Foreskin melanocyte (primary cell): ENCODE measurements at places on chromosomes 2 and 18.

DNA sequence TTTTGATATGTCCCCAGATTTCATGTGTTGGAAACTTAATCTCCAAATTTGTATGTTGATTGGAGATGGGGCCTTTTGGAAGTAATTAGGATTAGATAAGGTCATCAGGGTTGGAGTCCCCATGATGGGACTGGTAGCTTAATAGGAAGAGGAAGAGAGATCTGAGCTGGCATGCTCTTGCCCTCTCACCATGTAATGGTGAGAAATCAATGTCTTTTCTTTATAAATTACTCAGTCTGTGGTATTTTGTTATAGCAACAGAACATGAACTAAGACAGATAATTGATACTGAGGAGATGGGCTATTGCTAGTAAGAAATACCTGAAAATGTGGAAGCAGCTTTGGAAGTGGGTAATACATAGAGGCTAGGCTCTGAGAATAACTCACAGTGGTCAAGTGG lies 48.0 kb downstream of the CDC42EP3 start:
- DNase-seq, result no peak

- no peak for DNase-seq
These were observed 19.1 kb downstream of the MRPS9 start for GRCh38 chr2:105057005-105057404.

GRCh38 chr2:15042801-15043217 lies 410.3 kb downstream of the LRATD1 start:
- DNase-seq, result no peak

DNA sequence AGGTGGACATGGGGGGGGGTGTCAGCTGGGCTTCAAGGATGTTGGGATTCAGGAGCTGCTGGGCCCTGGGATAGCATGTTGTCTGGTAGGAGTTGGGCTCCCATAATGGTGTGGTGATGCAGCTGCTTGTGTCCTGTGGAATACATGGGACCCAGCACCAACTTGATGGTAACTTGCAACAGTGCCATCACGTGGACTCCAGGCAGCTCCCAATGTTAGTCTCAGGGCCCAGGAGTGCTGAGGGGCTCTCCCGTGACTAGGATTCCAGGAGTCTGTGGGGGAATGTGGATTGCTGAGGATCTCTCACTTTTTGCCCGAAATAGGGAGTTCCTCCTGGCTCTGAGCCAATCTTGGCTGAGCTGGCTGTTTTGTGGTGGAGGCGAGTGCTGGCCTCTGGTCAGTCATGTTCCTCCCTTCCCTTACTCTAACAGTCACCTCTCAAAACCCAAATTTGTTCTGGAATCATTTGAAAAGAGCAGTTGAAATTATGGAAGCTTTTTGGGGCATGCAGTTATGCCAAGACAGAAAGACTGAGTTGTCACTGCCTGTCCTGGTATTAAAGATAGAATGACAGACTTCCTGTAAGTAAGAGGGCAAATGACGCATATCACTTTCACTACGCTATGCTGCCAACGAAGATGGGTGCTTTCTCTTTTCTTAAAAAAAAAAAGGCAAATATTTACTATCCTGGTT lies 607.1 kb downstream of the ADCYAP1 start:
- DNase-seq, result no peak

GRCh38 chr2:102030855-102031527 lies 39.2 kb downstream of the IL1R2 start:
- DNase-seq, result no peak

DNA sequence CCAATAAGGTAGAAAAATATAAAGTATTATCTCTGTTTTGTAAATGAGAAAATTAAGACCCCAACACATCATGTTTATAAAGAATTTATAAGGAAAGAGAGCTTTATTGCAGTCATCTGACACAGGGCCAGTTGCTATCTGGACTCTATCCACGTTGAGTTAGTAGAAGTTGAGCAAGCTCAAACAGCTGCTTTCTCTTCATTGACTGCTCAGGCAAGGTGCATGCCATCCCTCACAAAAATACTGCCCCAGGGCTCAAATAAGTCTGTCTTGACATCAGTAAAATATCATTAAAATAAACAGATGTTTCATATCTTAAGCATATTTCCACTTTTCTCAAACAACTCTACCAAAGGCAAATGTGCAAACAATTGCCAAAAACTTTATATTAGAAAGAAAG lies 14.8 kb downstream of the COL5A2 start:
- DNase-seq, result no peak

- DNase-seq, result no peak
These were observed 336.7 kb upstream of the RND3 start for GRCh38 chr2:150824118-150824517.

DNA sequence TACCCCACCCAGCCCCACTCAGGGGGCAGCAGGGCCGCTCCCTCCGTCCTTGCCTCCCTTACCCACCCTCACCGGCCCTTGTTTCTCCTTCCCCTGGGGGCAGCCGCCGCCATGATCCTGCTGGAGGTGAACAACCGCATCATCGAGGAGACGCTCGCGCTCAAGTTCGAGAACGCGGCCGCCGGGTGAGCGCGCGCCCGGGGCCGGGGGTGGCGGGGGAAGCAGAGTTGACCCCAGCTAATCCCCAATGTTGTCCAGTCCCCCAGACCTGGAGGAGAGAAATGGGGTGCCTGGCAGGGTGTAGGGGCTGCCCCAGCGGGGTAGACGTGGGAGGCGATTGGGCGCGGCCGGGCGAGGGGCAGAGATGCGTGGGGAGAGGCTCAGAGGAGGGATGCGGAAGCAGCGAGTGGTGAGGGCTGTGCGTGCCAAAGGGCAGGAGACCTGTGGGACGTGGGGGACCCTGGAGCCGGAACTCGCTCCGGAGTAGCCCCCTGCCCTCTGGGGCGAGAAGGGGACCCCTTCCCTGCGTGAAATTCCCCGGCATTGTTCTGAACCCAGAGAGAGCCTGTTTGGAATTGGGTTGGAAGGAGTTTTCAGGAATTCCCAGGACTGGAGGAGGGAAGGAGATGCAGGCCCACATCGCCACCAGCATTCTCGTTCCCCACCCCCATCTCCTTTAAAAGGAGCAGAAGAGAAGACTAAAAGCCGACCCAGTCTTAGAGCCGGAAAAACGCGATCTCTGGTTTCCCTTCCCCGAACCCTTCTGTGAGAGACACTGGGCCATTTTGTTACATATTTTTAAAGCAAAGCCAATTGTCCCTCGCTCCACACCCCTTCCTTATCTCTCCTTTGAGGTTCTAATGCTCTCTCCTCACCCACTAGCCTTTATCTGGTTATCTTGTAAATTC lies 625 bp downstream of the ARPC2 start:
- no peak for DNase-seq

DNA sequence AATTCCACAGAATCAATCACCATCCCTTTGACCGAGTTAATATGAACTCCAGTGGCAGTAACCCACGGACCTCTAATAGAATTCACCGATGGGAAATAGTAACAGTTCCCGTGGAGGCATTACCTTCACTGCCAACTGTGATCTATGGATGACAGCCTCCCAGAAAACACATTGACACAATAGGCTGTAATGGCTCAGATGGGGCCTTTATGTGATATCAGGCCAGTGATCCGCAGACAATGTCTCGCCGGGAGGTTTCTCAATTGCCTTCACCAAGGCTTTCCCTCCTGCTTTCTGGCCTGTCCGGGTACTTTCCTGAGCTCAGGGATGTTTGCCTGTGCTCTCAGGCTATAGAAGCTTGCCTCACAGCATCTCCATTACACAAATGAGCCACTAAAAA lies 34.4 kb upstream of the KLF7 start:
- no peak for DNase-seq

DNA sequence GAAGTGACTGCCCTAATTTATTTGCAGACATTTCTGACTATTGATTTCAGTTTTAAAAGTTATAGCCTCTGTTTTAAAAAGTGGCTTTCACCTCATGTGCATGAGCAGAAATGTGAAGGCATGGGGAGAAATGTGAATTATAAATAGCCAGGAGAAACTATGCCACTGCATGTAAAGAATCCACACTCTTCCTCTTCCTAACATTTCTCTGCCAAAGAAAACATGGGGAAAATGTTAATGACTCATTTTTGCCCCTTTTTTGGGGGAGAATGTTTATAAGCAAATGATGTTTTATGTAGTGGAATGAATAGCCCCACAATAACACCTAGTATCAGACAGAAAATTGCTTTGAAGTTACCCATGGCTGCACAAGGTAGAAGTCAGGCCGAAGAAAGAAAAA lies 249.0 kb upstream of the TANK start:
- no peak for DNase-seq

GRCh38 chr18:3236470-3236869 lies 11.1 kb upstream of the MYL12A start:
- DNase-seq, result no peak

DNA sequence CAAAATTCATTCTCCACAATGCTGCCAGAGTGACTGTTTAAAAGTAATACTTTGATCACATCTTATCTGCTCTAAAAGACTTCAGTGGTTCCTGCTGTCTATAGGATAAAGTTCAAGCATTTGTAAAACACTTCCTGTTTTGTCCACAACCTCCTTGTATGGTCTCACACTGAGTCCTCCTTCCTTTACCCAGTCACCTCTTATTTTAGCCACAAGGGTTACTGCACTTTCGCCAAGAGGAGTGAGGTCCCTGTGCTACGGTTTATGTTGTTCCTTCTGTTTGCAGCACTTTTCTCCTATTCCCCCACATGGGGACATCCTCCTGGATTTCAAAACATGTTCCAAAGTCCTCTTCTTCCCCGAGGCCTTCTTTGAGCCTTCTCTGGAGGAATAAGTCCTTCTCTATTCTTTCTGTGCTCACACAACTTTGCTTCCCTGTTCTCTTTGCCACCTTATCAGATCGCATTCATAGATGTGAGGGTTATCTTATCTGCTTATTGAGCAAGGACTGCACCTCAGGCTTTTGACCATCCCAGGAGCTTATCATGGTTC lies 112.2 kb upstream of the NABP1 start:
- no peak for DNase-seq

DNA sequence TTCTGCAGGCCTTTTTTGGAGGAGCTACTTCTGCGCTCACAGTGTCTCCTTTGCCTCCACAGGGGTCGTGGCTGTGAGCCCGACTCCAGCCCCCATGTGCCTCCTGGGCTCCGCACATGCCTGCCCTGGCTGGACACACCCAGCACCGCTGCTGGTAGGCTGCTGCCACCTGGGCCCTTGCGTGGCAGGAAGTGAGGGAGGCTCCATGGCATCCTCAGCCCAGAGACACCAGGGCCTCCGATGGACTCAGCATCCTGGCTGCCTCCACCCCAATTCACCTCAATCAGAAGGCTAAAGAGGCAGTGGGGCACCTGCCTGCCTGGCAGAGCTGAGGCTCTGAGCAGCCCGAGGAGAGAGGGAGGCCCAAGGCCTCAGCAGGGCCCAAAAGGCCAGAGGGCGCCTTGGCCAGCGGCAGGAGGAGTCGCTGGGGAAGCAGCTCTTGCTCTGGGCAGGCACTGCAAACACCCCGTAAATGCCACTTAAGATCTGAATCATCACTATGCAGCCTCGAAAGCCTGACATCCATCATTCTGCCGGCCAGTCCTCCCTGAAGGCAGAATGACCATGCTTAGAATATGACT lies 68.3 kb upstream of the OTOS start:
- no peak for DNase-seq

- no peak for DNase-seq
These were observed 116.5 kb downstream of the MCFD2 start for GRCh38 chr2:46798998-46799698.

- no peak for DNase-seq
These were observed 93.6 kb downstream of the XRCC5 start for GRCh38 chr2:216202626-216203250.

DNA sequence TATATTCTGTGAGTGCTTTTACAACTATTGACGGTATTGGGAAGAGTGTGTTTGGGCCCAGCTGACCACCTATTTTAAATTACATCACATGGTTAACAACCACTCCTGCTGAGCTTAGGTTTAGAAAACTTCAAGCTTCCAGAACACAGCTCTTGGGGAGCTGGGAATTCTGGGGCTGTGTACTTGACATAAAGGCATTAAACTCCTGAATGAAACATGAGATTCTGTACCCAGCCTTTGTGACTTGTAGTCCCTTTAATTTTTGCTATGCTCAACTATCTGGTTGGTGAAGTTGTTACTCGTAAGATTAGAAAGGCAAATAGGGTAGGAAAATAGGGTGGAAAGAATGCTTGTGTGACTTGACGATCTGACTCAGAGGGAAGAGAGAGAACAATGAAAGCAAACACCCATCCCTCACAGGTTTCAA lies 66.9 kb downstream of the LTBP1 start:
- no peak for DNase-seq

DNA sequence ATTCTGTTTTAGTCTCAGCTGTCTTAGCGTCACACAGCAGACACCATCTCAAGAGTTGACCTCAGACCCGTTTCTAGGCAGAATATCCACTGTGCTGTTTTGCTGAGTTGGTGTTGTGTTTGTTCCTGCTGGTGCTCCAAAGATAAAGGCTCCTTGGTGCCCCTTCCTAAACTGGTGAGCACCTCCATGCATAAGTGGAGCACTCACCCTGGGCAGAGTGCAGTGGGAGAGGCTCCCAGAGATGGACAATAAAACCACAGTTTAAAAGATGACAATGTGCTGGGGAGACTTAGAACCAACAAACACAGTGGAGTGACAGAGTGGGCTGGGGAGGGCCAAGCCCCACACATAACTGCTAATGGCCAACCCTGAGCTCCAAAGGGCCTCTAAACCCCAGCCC lies 271.1 kb downstream of the PHLPP1 start:
- DNase-seq, result no peak

DNA sequence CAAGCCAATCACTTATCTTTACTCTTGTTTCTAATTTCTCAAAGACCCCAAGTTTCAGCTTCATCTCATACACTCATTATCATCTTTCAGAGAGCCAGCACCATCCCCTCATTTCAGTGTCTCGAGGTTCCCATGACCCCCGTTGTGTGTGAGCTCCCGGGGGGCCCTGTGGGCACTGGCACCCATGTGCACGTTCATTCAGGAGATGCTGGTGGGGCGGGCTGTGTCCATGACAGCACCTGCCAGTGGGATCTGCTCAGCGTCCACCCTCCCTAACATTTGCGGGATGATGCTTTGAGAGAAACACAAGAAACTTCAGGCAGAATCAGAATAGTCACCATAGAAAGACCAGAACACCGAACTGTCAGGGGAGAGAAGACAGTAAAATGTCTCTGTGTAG lies 120.5 kb downstream of the MBP start:
- DNase-seq, result no peak
